ENCODE measurements at places on chromosomes 2 and 18.

GRCh38 chr18:80167331-80167730 is 58.3 kb downstream of the ADNP2 start:
- DNase-seq, result no peak

- DNase-seq, result no peak
Measured at GRCh38 chr2:48195169-48195568, 288.9 kb upstream of the FBXO11 start.

DNA sequence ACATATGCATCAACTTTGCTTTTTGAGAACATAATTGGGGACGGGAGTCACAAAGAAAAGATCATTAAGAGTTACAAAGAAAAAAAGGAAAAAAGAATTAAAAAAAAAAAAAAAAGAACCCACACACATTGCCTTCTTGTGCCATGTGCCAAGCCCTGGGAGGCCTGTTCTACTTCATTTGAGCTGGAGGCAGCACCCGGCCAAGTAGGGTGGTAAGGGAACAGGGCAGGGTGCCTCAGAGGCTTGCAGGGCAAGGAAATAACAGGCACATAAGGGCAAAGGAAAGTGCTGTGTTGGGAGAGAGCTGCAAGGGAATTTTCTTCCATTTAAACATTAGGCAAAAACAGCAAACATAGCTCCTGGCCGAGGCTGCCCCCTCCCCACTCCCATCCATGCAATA is 418.0 kb downstream of the TMEM182 start:
- no peak for DNase-seq

DNA sequence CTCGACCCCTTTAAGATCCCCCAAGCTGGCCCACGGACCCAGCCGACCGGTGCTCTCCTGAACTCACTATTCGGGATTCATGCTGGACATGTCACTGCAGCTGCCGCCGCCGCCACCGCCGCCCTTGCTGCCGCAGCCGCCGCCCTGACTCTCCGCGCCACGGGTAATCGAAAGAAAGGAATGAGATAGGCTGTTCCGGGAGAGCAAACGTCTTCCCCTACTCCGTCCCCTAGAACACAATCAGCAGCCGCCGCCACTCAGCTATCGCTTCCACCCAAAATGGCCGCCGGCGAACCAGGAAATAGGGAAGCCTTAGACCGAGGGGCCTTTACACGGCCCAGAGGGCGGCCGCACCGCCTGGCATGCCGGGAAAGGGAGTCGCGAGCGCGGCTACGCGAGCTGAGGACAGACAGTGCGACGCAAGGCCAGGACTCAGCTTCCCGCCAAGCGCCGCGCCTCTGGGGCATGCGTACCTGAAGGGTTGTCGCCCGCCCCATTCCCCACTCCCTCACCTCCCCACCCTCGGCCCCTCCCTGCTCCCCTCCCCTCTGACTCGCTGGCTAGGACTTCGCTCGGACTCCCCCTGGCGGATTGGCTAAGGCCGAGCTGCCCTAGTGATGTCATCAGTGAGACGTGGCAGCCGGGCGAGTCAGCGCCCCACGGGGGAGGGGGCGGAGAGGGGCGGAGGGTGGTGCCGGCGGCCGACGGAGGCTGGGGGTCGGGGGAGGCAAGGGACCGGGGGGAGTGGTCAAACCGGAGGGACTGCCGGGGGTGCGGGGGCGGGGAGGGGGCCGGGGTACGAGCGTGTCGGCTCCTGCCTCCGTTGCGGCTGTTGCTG is at the start of gene RAB1A:
Gene RAB1A (minus strand): TSS at position 281 of the 838 bp plus-strand sequence. CDS start 191 bp downstream, at position 90.
- DNase-seq, result peak; percentile 98

GRCh38 chr2:230308402-230309000 is 18.5 kb upstream of the SP140L start:
- DNase-seq, result no peak

- DNase-seq, result no peak
Measured at GRCh38 chr2:231910771-231911170, 15.4 kb downstream of the NPPC start.

GRCh38 chr2:158732573-158733429 is 62.3 kb upstream of the DAPL1 start:
- DNase-seq, result no peak

GRCh38 chr2:1581965-1582625 is 162.2 kb downstream of the PXDN start:
- no peak for DNase-seq

DNA sequence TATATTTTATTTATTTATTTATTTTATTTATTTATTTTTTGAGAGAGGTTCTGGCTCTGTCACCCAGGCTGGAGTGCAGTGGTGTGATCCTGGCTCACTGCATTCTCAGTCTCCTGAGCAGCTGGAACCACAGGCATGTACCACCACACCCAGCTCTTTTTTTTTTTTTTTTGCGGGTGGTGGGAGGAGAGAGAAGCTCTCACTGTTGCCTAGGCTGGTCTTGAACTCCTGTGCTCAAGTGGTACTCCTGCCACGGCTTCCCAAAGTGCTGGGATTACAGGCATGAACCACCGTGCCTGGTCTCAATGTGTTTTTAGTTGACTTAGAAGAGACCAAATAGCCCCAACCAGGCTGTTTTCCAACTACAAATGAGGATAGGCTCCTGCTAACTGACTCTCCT is 80.7 kb downstream of the PDCL3 start:
- no peak for DNase-seq

DNA sequence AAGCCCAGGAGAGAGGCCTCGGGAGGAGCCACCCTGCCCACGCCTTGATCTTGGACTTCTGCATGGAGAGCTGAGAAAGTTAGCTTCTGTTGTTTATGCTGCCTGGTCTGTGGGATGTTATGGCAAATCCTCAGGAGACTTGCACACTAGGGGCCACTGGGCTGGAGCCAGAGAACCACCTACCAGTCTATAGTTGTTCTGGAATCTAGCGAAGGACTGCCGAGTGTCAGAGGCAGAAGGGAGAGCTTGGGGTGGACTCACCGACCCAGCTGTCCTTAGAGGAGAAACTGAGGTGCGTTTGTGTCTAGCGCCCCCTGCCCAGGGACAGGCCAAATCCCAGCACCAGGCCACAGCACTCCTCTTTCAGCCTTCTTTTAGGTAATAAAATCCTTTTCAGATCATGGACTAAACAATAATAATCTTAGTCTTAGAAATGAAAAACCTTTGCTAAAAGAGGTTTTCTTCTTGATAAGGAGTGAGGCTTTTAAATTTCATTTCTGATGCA is 398.7 kb upstream of the SALL3 start:
- peak; percentile 17 for DNase-seq

- no peak for DNase-seq
Measured at GRCh38 chr2:86078774-86079545, 26.7 kb downstream of the POLR1A start.

DNA sequence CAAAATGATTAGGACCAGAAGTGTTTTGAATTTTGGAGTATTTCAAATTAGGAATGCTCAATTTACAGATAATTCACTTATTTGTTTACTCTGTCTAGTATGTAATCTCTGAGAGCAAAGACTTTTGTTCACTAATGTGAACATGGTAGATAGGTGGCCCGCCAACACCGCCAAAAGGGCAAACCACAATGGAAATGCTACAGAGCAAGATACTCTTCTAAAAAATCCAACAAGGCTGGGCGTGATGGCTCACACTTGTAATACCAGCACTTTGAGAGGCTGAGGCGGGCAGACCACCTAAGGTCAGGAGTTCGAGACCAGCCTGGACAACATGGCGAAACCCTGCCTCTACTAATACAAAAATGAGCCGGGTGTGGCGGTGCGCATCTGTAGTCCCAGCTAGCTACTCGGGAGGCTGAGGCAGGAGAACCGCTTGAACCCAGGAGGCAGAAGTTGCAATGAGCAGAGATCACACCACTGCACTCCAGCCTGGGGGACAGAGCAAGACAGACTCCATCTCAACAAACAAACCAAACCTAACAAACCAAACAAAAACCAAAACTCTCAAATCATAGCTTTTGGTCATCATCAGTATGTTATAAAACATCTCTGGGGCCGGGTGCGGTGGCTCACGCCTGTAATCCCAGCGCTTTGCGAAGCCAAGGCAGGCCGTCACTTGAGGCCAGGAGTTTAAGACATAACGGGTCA is 2.4 kb downstream of the CCT4 start:
- no peak for DNase-seq

DNA sequence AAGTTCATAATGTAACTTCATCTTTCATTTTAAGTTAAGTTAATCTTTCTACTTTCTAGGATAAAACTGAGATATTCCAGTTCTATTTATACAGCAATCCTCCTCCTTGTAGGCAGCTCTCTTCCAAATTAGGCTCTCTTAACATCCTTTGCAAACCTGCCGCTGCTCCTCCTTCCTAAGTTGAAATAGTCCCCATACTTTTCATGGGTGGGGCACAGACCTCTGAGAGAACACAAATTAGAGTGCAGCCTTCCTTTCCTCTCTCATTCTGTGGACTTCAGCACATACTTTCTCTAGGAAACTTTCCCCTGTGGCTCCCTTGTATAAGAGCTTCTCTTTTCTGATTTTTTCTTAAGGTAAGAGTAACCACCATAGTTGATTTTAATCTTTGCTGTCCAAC is 28.3 kb downstream of the TWSG1 start:
- DNase-seq, result no peak

Measured in activated CD8-positive, alpha-beta memory T cell treated with anti-CD3 and anti-CD28 coated beads for 24 hours (primary cell).